ENCODE measurements at places on chromosomes 7 and 10.

GRCh38 chr10:110944792-110945396, 25.5 kb downstream of the SHOC2 start:
- no peak for DNase-seq

GRCh38 chr7:79868010-79868409, 266.6 kb upstream of the GNAI1 start:
- DNase-seq = no peak

- peak; percentile 70 for DNase-seq
These were observed 3.2 kb downstream of the MAFK start for GRCh38 chr7:1533547-1534329.

DNA sequence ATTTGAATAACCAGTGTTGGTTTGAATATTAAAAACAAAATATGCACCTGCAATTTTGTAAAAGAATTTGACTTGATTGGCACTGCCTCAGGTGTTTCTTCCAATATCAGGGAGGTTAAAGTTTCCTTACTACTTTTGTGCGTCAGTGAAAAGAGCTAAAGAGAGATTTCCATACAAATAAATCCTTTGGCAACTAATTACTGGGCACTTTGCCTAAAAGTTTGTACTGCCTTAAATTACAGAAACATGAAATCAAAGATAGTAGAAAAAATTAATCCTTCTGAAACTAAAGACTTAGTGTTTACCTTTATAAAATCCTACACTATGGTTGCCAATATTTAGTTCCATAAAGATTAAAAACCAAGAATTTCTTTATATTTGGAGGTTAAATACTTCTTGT, 72.5 kb downstream of the DNAJB9 start:
- no peak for DNase-seq

- DNase-seq = no peak
These were observed 17.8 kb downstream of the ESYT2 start for GRCh38 chr7:158811461-158811860.

Data from GM04504 (cell line).